ENCODE measurements at places on chromosomes 6 and 20.

DNA sequence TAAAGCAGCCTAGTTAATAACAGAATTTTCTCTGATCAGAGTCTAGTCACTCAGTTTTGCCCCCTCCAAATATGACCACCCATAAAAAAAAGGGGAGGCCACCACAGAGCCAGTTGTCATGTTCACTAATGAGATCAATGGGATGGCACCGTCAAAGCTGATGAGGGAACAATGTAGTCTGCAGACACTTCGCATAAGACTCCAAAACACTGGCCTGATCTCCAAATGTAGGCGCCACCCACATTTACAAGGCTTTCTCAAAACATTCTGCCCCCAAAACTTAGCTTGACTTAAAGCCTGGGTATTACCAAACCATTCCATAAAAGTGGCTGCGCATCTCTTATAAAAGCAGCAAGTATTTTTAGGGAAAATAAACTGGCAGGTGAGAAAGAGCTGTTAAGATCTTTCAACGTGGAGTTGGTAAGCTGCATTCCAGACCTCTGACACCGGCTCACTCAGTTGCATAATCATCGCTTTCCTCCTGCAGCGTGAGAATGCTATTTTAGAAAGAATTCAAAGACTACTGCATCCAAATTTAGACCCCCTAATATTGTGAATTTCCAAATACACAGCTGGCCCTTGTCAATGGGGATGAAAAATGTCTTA is 59.3 kb downstream of the TBC1D7 start:
- DNase-seq = no peak

DNA sequence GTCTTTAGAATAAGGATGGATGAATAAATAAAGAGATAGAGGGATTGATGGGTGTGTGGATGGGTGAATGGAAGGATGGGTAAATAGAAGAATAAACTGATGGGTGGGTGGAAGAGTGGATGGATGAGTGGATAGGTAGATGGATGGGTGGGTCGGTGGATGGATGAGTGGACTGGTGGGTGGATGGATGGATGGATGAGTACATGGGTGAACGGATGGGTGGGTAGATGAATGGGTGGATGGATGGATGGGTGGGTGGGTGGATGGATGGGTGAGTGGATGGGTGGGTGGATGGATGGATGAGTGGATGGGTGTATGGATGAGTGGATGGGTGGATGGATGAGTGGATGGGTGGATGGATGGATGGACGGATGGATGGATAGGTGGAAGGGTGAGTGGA is 65.7 kb upstream of the FOXC1 start:
- no peak for DNase-seq

GRCh38 chr6:43077981-43078511 is 1.9 kb downstream of the PTK7 start:
- no peak for DNase-seq

DNA sequence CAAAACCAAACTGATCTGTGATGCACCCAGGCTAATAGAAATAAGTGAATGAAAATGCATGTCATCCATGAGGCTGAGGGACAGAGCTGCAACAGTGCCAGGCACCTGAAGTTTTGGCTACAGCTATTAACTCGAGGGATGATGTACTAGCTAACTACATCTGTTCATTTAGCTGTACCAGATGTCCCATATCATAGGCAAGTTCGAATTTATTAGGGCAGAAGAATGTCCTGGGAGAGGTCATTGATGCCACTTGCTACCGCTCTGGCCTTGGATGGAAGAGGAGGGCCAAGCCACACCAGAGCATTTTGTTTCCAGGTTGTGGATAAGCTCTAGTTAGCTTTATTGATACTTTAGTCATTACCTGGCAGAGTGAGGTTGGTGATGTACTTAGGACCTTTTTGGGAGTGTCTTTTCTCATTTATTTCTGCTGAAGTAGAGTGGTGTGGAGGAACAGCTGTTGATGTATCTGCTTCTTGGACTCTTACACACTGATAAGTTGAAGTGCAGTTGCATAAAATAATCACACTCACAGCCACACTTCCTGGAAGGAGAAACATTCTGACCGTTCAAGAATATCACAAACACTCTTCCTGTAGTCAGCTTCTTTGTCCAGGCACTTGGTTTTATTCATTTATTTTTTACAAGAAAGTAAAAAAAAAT is 8.2 kb downstream of the ZFAND3 start:
- no peak for DNase-seq

DNA sequence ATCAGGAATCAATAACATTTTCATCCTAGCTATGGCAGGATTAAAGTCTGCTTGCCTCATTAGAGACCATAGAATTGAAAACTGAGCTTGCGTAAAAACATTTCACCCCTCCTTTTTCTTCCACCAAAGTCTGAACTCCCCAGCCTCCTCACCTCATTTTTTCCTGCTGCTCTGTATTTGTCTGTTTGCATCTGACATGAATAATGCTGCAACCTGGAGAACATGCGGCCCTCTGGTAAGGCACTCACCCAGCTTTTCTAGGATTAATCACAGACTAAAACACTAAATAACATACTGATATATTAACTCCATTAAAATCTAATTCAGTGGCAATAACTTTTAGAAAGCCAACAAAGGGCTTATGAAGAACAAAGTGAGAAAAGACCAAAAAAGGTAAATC is 677.7 kb upstream of the NRSN1 start:
- DNase-seq = no peak

GRCh38 chr6:137661601-137662000 is 167.4 kb upstream of the OLIG3 start:
- DNase-seq = peak; percentile 32

- no peak for DNase-seq
Measured at GRCh38 chr6:168782187-168782751, 341.3 kb downstream of the SMOC2 start.

- no peak for DNase-seq
Measured at GRCh38 chr6:34664256-34664971, 32.2 kb downstream of the ILRUN start.

- DNase-seq = no peak
Measured at GRCh38 chr6:3208098-3208774, 19.2 kb downstream of the TUBB2B start.

DNA sequence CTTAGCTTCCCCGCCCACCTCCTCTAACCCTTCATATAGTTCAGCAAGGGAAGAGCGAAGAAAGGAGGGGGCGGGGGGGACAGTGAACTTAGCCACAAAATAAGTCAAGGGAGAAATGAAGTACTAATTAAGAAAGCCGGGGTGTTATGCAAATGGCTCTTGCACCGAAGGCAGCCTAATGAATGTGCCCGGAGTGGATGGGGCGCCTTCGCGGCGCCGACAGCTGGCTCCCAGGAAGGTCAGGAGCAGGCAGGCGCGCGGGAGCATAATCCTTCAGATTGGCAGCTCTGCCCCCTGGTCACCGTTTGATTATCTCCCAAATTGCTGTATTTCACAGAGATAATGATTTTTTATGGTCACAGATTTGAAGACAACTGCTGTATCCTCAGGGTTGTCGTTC is 395.1 kb downstream of the TFAP2B start:
- DNase-seq = no peak

DNA sequence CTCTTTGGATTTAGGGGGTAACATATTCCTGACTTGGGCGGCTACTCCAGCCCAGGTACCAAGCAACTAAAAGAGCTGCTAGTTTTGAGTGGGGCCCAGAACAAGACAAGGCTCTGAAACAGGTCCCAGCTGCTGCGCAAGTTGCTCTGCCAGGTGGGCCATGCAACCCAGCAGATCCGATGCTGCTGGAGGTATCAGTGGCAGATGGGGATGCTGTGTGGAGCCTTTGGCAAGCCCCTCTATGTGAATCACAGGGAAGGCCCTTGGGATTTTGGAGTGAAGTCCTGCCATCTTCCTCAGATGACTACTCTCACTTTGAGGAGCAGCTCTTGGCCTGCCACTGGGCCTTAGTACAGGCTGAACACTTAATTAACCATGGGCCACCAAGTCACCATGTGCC is 43.7 kb upstream of the VSX1 start:
- DNase-seq = no peak

GRCh38 chr20:32501709-32502108 is 83.4 kb downstream of the NOL4L start:
- no peak for DNase-seq

- DNase-seq = no peak
Measured at GRCh38 chr20:59183751-59184150, 20.1 kb downstream of the ZNF831 start.

GRCh38 chr6:20447581-20448132 is 46.0 kb downstream of the E2F3 start:
- no peak for DNase-seq

DNA sequence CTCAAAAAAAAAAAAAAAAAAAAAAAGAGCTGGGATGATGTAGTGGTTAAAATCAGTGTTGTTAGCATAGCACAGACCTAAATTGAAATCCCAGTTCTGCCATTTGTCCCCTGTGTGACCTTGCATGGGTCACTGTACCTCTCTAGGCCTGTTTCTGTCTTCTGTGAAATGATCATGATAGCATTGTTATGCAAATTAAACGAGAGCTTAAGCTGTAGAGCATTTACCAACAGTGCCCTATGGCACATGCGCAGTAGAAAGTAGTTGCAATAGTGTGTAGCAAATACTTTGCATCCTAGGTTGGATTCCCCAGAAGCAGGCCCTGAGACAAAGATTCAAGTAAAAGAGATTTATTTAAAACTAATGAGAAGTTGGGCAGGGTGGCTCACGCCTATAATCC is 7.3 kb downstream of the PSORS1C2 start:
- no peak for DNase-seq

GRCh38 chr6:142943711-142944123 is 1.3 kb downstream of the HIVEP2 start:
- peak; percentile 45 for DNase-seq

DNA sequence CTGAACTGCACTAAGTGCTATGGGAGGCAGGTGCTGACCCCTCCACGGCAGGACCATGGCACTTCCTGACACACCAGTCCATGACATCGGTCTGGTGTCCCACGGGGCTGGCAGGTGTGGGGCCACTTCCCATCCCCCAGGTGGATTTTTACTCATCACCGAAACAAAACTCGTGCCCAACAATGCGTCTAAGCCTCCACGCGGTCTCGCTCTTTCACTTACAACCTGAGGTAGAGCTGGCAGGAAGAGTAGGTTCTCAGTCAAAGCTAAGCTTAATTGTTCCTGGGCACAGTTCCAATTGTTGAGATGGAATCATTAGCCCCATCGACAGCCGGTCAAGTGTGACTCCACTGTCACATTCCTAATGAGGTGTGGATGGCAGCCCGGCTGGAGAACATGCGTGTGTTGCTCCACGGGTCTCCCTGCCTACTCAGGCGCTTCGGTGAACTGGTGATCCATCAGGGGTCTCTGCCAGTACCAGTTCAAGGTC is 125.7 kb downstream of the SLC23A2 start:
- no peak for DNase-seq

GRCh38 chr20:38109591-38110524 is 55.2 kb downstream of the TGM2 start:
- DNase-seq = no peak

DNA sequence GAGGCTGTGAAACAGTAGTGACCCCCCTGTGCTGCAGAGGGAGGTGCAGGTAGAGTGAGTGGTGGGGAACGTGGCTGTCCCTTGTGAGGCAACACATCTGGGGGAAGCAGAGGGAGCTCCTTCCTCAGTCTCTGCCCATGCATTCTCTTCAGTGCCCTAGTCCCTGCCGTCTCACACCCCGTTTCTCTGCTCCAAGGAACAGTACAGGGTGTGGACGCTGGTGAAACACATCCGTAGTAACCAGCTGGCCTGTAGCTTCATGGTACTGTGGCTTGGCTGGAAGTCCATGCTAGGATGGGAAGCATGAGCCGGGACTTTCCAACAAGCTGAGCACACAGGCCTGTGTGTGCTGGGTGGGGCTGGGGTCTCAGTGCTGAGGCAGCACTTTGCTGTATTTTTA is 25.4 kb upstream of the CST3 start:
- DNase-seq = no peak

GRCh38 chr20:41894255-41894963 is 276.2 kb upstream of the CHD6 start:
- no peak for DNase-seq

GRCh38 chr6:70415660-70416059 is 2.4 kb downstream of the FAM135A start:
- no peak for DNase-seq

DNA sequence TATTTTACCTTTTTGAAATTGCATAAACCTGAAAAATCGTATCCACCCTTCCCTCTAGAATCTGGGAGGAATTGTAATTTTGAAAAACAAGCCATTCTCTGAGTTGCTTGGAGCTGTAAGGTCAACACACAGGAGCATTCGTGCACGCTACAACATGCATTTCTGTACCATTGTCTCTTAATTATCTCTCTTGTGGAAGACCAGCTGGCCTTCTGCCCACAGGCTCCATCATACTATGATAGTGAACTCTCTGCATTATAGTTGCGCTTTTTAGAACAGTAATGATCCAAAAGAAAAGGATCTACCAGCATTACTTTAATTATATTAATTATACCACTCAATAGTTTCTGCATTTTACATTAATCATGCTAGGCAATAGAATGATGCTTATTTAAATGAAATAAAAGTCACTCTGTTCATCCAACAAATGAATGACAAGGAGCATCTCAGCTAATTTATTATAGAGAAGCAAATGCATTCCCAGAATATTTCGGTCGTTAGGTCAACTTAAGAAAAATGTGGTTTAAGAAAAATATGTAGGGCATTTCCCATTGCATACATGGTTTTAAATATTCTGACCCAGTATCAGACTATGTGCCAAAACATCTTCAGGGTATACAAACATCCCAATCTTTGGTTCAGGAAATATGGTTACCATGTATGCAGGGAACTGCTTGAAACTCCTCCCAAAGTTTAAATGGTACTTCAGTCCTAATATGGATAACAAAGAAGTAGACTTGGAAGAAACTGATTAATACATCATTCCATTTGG is 263.5 kb downstream of the TFAP2A start:
- no peak for DNase-seq

DNA sequence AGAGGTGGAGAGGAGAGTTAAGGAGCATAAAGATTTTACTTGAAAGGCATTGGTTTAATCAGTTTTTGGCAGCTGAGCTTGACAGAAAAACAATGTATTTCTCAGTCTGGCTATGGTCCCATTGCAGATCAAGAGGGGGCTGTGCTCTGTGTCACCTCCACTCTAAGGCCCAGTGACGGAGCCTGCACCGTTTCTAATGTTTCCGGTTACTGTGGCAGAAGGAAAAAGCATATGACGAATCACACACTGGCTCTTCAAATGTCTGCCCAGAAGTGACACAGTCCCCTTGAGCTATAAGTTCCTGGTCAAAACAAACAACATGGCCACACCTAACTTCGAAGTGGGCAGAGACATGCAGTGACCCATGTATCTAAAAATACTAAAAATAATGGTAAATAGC is 372.0 kb downstream of the PLCB1 start:
- DNase-seq = no peak

DNA sequence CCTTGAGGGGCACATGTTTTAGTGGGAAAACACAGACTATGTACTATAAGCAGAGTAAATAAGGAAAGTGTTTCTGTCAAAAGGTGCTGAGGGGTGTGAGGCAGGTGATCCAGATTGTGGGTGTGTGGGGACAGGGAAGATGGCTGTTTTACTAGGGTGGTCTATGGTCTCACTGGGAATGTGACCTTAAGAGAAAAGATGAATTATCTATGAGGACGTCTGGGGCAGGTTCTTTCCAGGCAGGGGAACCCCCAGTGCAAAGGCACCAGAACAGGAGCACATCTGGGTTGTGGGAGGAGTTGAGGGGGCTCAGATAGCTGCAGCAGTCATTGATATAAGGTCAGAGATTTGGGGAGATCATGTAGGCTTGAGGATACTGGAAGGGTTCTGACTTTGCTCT is 18.2 kb upstream of the POLR1H start:
- peak; percentile 50 for DNase-seq

Data from GM20000 (cell line).